AG09319 (cell line): ENCODE measurements at places on chromosomes 12 and 14.

DNA sequence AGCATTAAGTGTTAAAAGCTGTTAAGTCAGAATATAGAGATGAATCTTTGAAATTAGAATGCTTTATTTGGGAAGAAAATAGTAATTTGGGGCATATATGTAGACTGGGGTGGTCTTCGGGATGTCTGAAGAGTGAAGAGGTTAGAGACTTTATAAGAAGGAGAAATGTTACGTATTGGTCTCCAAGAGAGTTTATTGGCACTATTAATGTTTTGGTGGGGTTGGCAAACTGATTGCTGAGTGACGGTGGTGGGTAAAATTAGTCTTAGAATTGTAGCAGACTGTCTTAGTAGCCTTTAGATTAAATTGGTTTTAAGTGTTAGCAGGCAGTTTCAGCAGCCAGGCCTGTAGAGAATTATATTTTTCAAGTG lies 4.9 kb upstream of the ATP23 start:
- DNase-seq: no peak

GRCh38 chr12:105227879-105228278 lies 8.1 kb downstream of the APPL2 start:
- DNase-seq: no peak

GRCh38 chr14:22923746-22924145 lies 4.8 kb upstream of the RBM23 start:
- no peak for DNase-seq

DNA sequence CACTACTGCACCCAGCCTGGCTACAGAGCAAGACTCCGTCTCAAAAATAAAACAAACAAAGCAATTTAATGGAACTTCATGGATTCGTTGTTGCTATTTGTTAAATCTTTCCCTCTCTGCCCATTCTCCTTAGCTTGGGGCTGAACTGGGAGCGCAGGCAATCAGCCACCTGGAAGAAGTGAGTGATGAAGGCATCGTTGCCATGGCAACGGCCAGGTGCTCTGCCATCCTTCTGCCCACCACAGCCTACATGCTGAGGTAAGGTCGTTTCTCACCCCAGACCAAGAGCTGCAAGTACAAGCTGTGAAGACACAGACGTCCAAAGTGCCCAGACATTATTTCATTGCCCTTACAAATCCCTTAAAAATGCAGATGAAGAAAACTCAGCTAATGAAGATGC lies 19.1 kb downstream of the AMDHD1 start:
- DNase-seq: no peak

DNA sequence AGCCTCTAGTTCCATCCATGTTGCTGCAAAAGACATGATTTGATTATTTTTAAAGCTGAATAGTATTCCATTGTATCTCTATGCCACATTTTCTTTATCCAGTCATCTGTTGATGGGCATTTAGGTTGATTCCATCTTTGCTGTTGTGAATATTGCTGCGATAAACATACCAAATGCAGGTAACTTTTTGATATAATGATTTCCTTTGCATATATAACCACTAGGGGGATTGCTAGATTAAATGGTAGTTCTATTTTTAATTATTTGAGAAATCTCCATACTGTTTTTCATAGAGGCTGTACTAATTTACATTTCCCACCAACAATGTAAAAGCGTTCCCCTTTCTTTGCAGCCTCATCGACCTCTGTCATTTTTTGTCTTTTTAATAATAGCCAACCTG lies 342.5 kb downstream of the MDGA2 start:
- DNase-seq: no peak

GRCh38 chr12:130184404-130185090 lies 22.3 kb downstream of the FZD10 start:
- DNase-seq: no peak

GRCh38 chr14:102131741-102132140 lies 8.0 kb upstream of the WDR20 start:
- DNase-seq: no peak

DNA sequence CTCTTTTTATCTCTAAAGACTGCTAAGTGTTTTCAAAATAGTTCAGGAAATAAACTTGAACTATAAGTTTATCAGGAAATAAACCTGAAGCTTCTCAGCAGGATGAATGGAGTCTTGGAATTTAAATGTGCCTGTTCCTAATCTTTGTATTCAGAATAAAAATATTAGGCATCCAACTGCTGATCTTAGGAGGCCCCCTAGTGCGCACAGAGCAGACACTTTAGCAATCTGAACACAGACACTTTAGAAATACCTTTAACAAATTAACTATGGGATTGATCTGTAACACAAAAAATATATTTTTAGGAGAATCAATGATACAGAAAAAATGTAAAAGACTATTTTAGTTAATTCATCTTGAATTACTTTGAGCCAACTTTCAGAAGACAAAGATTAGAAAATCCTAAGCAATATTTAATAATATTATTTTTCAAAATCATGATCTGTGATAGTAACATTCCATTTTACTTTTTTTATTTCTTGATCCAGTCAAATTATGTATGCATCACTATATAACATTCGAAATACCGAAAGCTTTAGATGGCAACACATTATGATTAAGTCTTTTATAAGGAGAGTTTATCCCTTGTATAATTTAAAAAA lies 80.9 kb downstream of the SLC41A2 start:
- DNase-seq: peak; percentile 30

- no peak for DNase-seq
Observed at GRCh38 chr12:52082026-52082668, 2.6 kb downstream of the SMIM41 start.

DNA sequence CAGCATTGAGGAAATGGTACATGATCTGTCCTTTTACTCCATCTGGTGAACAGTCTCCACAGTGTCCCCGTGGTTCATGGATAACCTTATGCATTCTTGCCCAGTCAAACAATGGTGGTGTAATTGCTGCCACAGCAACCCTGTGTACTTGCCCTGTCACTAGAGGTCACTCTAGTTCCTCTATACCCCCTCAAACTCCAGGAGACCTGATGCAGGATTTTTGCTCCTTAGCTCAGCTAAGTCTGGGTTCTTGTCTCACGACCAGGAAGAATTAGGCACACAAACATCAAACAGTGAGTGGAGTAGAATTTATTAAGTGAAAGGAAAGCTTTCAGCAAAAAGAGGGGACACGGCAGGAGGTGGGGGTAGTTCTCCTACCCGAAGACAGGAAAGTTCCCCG lies 24.7 kb upstream of the EEA1 start:
- DNase-seq: no peak

DNA sequence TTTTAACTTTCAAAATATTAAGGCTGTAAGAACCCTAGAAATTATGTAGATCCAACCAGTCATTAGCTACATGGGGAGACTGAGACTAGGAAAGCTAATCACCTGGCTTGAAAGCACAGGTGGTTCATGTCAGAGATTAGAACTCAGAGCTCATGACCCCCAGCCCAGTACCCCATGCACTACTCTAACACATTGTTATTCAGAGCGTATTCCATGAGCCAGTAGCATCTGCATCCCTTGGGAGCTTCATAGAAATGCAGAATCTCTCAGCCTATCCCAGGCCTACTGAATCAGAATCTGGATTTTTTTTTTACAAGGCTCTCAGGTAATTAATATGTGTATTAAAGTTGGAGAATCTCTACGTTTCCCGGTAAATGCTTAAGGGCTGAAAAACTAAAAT lies 161.7 kb downstream of the BTG1 start:
- DNase-seq: no peak

GRCh38 chr12:72057330-72057914 lies 118.8 kb downstream of the TPH2 start:
- no peak for DNase-seq

GRCh38 chr14:104213301-104214034 lies 75.1 kb downstream of the KIF26A start:
- DNase-seq: no peak

DNA sequence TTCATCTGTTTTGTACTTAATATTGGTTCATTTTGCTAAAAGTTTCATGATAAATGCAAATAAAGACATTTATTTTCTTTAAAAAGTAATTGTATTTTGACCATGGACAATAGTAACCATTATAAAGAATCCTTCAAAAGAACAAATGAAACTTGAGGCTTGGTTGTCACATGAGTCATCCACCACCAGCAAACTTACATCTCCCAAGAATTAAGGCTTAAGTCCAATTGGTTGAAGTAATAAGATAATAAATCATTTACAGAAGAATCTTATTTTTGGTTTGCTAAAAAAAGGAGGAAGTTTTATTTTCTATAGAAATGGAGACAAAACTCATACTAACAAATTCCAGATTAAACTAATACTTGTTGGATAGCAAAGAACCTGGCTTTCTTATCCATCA lies 84.8 kb upstream of the KITLG start:
- no peak for DNase-seq

DNA sequence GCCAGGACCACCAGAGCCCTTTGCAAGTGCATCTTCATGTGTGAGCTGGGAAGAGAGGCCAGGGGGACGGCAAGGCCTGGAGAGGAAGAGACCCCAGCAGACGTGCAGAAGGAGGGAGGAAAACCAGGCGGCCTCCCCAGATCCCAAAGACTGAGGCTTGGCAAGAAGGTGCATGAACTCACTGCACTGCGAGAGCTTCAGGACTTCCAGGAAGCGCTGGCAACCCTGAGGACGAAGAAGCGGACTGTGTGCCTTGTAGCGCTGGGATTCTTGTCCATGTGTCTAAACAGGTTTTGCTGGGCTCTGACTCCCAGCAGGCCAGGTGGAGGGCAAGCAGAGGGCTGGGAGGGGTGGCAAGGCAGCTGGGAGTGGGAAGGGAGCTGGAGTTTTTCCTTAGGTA lies 939 bp downstream of the TGFB3 start:
- DNase-seq: no peak

- no peak for DNase-seq
Observed at GRCh38 chr14:54685286-54685845, 118.4 kb downstream of the SAMD4A start.

DNA sequence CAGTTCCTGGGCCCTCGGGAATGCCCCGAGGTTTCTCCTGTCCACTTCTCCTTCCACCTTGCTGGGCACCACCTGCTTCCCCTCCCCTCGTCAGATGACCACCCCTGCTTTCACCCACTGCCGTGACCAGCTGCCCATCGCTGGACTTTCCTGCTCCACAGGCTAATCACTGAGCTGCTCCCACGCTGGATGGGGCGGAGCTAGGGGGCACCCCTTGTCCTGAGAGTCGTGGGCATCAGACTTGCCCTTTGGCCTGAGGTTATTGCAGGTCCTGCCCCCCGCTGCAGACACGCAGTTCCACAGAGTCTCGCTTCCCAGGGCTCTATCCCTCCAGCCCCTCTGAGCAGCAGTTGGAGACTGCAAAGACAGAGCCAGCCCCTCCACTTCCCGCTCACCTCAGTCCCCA lies 427 bp downstream of the SLC6A12 start:
- no peak for DNase-seq

GRCh38 chr12:80273144-80273543 lies 170.9 kb upstream of the PTPRQ start:
- DNase-seq: no peak

DNA sequence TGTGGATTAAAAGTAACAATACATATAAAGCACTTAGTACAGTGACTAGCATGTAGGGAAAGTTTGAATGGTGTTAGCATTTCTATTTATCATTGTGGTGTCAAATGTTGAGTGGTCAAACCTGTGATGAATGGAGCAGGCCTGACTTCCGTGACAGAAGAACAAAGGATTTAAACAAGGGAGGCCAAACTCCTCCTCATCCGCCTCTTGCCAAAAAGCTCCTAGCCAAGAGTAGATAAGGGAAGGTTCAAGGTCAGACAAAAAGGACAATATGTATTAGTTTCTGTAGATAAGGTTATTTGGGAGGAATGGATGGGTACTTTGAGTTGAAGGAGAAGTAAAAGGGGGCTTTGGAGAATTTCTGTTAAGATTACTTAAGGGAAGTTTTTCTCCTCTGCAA lies 6.5 kb downstream of the RNASE7 start:
- no peak for DNase-seq

- no peak for DNase-seq
Observed at GRCh38 chr14:100056964-100057795, 8.0 kb upstream of the EVL start.

DNA sequence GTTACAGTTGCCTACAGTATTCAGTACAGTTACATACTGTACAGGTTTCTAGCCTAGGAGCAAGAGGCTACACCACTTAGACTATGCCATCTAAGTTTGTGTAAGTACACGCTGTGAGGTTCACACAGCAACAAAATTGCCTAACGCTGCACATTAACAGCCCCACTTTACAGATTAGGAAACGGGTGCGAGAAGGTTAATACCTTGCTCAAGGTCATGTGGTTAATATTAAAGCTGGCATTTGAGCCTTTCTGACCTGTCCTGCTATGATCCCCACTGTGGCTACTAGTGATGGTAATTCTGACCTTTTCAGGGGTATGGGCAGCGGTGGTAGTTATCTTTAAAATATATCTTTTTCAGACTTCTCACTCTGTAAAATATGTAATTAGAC lies 20.9 kb downstream of the ACVR1B start:
- DNase-seq: no peak

GRCh38 chr14:38124506-38124905 lies 83.2 kb upstream of the SSTR1 start:
- DNase-seq: no peak

DNA sequence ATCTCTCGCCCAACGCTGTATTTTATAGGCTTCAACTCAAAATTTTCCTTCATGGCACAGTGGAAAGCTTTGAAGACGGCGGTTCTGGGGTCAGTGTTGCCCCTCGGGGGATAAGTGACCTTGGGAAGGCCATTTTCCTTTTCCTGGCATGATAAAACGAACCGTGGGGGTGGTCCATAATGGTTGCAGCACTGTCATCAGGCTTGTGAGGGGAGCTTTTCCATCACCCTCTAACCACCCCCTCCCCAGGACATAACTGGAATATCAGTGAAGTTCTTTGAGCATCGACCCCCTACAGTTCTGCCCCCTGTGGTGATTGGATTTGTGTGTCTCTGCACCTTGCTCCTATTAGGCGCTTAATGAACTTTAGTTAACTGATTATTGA lies 16.0 kb downstream of the FOS start:
- DNase-seq: no peak

- no peak for DNase-seq
Observed at GRCh38 chr14:80316441-80316840, 105.1 kb upstream of the DIO2 start.

DNA sequence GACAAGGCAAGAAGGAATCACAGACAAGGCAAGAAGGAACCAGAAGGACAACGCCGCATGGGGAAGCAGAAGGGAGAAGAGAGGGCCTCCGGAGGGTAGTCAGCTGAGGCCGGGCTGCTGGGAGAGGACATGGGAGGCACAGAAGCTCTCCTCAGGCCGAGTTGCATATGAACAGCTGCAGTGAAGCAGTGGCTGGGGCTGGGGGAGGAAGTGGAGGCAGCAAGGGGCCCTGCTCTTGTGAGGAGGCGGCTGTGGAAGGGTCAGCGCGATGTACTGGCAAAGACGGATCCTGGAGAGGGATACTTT lies 22.0 kb upstream of the TMEM106C start:
- DNase-seq: no peak
